NCI-H446 treated with DMSO at 0.1 percent for 48 hours (cell line): ENCODE measurements at places on chromosomes 4 and X.

DNA sequence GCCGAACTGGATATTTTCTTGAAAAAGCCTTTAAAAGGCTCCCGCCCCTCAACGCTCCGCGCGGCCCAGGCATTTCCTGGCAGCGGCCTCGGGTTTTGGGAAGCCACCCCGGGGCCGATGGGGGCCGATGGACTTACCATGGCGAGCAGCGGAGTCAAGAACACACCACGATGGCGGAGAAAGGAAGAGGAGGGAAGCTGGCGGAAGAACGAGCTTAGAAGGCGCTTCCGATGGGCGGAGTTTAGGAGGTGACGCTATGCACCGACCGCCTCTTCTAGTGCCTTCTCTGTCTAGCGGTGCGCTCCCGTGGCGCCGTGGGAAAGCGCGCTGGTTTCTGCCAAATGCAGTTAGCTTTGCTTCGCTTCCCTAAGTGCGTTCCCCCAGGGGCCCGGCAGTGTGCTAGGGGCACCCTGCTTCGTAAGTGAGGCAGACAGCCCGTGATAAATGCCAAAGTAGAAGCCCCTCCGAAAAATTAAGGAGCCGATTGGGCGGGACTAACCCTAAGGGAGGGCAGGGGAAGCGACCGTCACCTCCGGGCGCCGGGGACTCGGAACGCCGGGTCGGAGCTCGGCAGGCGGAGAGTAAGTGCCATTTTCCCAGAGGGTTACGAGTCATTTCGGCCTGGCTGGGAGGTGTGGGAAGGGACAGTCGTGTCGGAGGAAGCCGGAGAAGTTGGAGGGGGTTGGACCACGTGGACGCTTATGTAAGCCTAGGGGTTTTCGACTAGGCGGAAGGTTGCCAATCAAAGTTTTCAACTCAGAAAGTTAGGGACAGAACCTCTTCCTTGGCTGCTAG is at the start of gene RPL39:
RPL39 (minus strand) TSS at position 194 of the 795 bp plus-strand sequence; CDS start at position 140, 54 bp downstream.
- DNase-seq: peak; percentile 86

GRCh38 chr4:73001885-73002284 is 67.6 kb downstream of the COX18 start:
- no peak for DNase-seq

GRCh38 chr4:99438405-99438780 is 3.3 kb upstream of the ADH7 start:
- no peak for DNase-seq

GRCh38 chr4:54230484-54231418 is 1.7 kb downstream of the PDGFRA start:
- no peak for DNase-seq

- no peak for DNase-seq
Measured at GRCh38 chr4:171464499-171464898, 348.7 kb upstream of the GALNTL6 start.

DNA sequence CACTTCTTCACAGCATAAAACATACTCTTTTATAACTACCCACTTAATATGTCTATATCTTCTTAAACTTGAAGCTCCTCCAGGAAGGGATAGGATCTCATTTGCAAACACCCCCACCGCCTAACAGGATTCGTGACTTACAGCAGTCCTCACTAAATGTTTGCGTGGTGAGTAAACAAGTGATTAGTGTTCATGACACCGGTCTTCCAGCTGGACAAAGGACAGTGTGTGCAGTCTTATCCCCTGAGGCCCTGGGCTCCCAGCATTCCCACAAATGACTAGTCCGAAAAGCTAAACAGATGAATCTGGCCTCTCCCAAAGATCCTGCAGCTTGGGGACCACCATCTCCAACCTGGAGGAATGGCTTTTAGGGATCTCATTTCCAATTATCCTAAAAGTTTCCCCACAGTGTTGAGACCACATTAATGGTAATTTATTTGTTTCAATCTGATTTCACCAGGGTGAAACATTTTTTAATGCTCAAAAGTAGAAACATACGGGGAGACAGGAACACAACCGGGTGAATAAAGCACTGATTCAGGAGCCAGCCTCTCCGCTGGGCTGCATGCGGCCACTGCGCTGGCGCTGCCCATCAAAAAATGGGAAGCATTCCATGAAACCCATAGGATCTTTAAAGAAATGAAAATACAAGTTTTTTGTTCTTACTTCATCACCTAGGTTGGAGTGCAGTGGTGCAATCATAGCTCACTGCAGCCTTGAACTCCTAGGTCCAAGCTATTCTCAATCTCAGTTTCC is 69.2 kb downstream of the HADH start:
- no peak for DNase-seq

DNA sequence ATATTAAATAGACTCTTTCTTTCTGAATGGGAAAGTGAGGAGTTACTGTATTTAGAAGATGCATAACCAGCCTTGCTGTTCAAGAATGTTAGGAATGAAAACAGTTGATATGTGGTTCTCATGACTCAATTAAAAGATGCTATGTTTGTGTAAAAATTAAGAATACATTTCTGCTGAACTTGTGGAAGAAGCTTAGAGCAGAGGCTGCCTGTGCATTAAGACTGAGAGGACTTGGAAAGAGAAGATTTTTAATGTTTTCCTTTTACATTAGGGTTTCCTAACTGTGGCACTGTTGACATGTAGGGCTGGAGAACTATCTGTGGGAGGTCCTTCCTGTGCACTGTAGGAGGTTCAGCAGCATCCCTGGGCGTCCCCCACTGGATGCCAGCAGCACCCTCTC is 137.7 kb downstream of the GPR143 start:
- DNase-seq: no peak

DNA sequence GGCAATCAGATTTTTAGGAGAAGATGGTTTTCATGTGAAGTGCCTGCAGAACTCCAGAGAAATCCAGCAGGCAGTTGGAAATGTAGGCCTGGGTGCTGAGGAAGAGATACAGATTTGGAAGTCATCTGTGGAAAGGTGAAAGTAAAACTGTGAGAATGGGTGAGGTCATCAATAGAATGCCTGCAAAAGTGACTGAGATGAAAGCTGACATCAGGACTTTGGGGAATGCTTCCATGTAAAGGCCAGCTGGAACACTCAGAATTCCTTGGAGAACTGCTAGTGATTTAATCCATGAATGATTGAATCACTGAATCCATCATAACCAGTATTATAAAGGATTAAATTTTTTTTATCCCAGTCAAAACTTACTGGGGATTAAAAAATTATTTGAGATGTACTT is 124.5 kb upstream of the GIMD1 start:
- no peak for DNase-seq

DNA sequence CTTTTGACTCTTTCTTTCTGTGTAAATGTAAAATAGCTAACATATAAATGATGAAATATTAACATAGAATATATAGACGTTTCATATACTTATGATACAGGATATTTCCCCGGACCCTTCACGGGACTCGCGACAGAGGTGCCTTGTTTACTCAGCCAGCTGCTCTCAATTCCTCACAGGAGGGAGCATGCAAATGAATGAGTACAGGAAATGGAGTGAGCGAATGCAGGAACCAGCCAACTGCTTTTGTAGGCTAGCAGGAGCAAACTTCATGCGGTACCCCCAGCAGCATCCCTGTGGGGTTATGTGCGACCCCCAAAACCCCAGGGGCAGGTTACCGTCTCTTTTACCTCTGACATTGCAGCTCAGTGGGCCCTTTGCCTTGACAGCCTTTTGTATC is 110.3 kb upstream of the PDHA2 start:
- DNase-seq: no peak

DNA sequence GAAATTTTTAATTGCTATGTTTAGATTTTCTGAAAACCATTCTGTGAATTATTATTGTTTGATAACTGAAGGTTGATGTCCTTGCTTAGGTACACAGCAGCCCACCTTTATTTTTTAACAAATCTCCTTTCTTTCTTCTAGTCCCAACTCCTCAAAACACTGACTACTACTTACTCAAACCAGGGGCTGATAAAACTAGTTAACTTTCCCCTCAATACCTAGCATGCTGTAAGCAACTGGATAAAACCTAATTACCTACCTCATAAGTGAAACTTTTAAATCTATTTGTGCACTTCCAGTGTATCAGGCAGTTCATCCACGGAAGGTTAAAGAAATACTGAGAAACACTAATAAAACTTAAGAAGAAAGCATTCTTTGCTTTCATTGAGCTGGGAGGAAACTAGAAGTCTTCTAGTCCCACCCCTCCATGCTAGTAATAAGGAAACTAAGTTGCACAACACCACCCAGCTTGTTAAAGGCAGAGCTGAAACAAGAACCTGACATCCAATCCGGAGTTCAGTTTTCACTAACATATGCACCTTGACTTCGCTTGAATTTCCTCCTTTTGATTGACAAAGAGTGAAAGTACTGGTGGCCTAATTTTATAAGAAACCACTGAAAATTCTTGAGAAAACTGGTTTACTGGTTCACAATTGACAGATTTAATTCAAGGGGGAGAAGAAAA is 180.2 kb upstream of the TET2 start:
- no peak for DNase-seq

- DNase-seq: no peak
Measured at GRCh38 chr4:125765941-125766340, 451.2 kb downstream of the FAT4 start.

DNA sequence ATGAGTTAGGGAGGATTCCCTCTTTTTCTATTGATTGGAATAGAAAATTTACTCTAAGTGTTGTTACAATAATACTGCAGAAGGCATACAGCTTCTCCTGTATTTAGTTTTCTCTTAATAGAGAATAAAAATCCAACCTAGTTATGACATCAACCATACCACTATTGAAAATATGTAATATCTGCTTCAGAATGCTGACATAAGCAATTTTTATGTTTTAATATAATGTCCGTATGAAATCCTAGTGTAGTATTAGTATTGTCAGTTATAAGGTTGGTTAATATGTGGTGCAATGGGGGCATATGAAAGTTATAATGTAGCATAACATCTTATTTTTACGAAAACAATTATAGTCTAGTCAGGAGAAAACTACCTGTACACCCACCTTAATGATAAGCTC is 68.2 kb downstream of the HEPH start:
- no peak for DNase-seq

DNA sequence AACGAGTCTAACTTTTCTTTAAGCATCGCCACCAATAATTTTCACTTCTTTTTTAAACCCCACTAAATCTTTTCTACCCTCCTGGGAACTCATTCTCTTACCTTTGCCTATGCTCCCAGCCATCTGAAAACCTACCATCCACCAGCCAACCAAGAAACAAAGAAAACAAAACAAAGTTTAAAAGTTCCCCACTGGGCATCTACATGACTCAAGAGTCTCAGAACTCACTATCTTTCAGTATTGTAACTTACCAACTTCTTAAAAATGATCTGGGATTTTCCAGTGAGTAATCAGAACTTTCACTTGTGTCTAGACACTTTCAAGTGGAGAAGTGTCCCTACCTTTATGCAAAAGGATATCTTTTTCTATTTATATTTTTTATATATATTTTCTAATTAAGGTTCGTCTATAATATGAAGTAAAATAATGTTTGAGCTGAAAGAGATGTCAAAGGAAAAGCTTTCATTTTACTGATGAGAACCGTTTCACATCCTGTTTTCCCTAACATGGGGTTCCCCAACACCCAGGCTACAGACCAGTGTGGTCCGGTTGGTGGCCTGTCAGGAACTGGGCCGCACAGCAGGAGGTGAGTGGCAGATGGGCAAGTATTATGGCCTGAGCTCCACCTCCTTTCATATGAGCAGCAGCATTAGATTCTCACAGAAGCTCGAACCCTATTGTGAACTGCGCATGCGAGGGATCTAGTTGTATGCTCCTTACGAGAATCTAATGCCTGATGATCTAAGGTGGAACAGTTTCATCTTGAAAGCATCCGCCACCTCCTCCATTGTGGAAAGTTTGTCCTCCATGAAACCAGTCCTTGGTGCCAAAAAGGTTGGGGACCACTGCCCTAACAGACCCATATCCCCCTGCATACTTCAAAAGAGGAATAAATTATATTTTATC is 9.8 kb upstream of the TIGD2 start:
- no peak for DNase-seq

GRCh38 chr4:121594796-121595526 is 101.8 kb downstream of the ANXA5 start:
- no peak for DNase-seq

DNA sequence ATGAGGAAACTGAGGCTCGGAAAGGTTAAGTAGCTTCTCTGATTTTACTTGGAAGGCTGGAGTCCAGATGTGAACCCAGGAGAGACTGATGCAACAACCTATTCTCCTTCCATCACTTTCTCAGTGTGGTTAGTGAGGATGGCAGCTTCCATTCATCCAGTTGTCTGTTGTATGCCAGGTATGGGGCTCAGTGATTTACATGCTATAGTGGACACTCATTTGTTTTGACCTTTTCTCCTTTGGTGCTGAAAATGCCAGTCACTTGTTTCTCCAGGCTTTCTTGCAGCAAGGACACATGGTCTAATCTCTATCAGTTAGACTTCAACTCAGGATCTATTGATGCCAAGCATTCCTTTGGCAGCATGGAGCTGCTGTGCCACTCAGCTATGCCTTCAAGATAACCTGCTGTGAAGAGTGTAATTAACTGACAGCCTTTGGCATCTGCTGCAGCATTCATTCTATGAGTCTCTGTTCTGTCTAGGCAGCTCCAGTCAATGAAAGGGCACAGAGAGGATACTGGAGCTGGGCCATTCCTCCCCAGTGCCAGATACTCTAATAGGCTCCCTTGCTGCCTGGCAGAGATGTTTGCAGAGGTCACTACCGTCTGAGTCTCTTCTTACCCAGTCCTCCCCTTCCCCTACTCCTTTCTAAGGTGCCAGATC is 11.0 kb upstream of the CWH43 start:
- DNase-seq: peak; percentile 76

DNA sequence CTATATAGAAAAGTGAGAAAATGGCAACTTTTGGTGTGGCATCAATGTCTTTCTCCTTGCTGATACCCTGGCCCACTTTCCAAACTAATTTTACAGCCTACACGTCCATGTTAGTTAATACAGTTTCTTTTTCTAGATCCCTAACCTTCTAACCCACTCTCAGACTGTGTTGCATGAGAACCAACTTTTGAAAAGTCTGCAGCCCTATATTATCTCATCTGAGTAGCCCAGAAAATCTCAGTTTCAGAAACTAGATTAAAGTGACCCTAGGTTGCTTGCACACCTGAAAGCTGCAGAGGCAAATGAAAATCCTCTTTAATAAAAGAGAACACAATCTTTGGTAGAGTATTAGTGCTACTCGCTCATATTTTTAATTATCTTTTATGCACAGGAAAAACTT is 371.6 kb upstream of the EMCN start:
- no peak for DNase-seq

DNA sequence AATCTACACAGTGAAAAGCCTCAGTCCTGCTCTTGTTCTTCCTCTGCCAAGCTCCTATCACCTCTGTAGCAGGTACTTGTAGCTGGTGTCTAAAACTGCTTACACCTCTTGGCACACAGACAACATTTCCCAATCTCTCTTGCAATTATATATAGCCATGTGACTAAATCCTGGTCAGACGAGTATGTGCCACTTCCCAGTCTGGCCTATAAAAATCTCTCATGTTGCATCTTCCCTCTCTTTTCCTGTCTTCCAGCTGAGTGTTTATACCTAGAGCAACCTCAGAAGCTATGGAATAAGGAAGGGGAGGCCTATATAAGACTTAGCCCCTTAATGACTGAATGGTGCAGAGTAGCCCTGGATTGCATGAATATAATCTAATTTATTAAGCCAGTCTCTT is 105.8 kb downstream of the RNF150 start:
- no peak for DNase-seq
